ENCODE measurements at places on chromosomes 2 and 18.
A peak's percentile ranks its signal among the peaks of the same experiment; 100 is the strongest.

- no peak for DNase-seq
Measured at GRCh38 chr2:66173645-66174044, 261.3 kb upstream of the MEIS1 start.

- no peak for DNase-seq
Measured at GRCh38 chr18:66461344-66461743, 142.5 kb downstream of the CDH19 start.

- DNase-seq = peak; percentile 56
Measured at GRCh38 chr2:225117051-225117716, 74.9 kb upstream of the DOCK10 start.

DNA sequence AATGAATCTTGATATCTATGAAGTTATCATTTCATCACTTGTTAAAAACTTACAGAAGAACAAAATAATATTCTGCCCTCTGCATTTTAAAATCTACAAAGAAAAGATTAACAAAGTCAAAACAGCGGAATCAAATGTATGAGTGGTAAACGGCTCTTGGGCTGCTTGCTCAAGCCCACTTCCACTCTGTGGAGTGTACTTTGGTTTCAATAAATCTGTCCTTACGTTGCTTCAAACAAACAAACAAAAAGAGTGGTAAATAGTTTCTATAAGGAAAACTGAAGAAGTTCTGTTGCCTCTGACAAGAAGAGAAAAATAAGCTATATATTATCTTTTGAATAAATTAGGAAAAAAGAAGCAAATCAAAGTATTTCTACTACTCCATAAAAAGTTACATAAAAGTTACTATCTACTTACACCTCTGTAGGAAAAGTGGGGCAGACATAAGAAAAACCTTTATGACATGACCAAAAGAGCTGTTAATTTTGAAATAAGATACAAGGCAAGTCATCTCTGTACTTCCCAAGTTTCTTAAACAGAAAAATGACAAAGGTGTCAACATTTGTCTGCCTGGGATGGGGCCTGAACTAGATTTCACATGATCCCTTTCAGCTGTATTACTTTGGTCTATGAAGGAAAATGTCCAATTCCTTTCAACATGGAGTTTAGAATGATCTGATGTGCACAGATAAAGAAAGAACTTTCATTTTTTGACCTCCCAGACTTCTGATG is 56.5 kb downstream of the MGAT4A start:
- DNase-seq = no peak

DNA sequence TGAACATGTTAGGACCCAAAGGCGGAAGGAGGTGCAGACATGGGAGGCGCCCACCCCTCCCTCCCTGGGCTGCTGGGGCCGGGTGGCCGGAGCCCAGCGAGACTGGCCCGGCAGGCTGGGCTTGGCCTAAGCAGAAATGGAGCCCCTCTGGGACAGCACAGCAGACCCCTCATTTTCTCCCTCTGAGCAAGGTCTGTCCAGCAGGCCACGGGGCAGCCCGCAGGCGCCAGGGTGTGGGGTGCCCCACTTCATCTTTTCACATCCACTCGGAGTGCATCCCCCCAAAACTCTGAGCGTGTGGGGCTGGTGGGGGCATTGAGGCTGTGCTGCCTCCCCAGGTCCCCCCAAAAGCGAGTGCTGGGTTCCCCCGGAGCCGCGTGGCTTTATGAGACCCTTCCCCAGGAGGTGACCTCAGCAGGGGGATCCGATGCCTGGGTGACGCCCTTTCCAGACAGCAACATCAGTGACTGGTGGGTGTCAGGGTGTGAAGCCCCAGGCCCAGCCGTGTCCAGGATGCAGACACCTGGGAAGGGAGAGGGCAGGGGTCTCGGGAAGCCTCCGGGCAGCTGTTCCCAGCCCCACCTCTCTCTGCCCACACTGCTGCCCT is 36.7 kb upstream of the GPC1 start:
- DNase-seq = no peak

- DNase-seq = no peak
Measured at GRCh38 chr2:171086352-171087290, 74.1 kb downstream of the TLK1 start.

DNA sequence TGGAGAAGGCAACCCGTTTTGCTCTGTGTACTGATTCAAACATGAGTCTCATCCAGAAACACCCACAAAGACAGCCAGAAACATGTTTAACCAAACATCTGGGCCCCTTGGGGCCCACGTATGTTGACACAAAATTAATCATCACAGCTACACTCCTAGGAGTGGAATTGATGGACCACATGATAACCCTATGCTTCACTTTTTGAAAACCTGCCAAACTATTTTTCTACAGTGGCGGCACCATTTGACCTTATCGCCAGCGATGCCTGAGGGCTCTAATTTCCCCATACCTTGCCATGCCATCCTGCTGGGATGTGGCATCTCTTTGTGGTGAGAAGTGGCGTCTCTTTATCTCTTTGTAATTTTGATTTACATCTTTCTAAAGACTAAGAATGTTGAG is 38.5 kb downstream of the PSMG2 start:
- no peak for DNase-seq

DNA sequence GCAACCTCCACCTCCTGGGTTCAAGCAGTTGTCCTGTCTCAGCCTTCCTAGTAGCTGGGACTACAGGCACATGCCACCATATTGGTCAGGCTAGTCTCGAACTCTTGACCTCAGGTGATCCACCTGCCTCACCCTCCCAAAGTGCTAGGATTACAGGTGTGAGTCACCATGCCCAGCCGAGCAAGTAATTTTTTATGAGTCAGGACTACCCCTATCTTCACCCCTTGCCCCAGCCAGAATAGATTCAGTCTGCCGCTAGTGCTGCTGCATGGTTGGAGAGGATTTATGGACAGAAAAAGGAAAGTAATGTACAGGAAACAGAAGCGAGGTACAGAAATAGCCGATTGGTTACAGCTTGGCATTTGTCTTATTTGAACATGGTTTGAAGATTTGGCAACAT is 48.9 kb downstream of the BMPR2 start:
- DNase-seq = no peak

GRCh38 chr2:190534310-190535120 is at the start of gene NEMP2:
TSS of gene NEMP2 (minus strand) at chr2:190534722. CDS start at chr2:190534655, 67 bp downstream.
- peak; percentile 70 for DNase-seq

Measured in NCI-H2029 (cell line).